Activated CD4-positive, alpha-beta T cell treated with anti-CD3 and anti-CD28 coated beads, Interleukin-2, amount 50 U/mL, for 1 hour (primary cell): ENCODE measurements at places on chromosomes 7 and 10.

DNA sequence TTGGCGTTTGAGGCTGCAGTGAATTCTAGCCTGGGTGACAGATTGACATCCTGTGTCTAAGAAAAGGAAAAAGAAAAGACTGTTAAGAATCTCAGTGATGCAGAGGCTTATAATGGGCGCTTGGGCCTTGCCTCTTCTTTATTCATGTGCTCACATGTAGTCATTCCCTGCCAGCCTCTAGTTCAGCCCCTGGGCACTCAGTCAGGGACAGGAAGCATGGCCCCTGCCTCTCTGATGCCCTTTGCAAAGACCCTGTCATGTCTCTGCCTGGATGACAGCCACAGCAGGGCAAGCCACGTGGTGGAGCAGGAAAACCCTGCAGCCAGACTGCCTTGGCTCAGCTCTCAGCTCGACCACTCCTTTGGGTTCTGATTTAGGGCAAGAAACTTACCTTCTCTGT lies 368.9 kb downstream of the RPS24 start:
- DNase-seq = no peak

GRCh38 chr7:72265071-72265904 lies 146.8 kb downstream of the CALN1 start:
- no peak for DNase-seq

GRCh38 chr10:13617116-13617515 lies 30.4 kb downstream of the PRPF18 start:
- DNase-seq = no peak

DNA sequence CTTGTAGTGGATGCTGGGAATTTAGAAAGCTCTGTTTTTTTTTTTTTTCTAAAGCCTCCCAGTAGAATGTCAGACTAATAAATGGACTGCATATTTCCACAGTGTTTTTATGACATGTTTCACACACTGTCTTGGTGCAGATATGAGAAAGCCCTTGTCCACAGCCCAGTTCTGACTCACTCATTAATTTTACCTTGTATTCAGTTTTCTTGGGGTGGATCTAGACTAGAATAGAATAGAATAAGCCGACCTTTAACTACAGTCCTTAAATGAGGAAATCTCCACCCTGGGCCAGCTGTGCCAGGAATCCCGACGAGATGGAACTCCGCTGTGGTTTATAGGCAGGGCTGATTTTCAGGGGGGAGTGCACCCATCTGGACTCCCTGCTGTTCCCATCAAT lies 274.7 kb downstream of the NRG3 start:
- no peak for DNase-seq

- no peak for DNase-seq
Measured at GRCh38 chr10:67664942-67665341, 31.1 kb downstream of the CTNNA3 start.

- no peak for DNase-seq
Measured at GRCh38 chr7:131305152-131305551, 22.5 kb upstream of the MKLN1 start.

- no peak for DNase-seq
Measured at GRCh38 chr7:18494821-18495408, 634 bp upstream of the HDAC9 start.

DNA sequence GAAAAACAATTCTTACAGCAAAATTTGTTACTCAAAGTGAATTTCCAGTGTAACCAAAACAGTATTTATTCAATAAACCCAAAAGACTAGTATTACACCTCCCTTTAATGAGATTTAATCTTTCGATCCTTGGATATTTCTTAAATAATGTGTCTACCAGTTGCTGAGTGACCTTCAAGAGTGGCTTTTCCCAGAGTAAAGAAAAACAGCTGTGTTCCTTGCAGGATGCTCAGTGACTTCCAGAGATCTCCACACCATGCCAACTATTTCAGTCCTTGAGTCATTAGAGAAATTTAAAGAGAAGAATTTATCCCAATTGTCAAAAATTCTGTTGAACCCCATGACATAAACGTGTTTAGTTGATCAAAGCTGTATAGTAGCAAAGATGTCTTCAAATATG lies 44.0 kb downstream of the IMMP2L start:
- DNase-seq = no peak

GRCh38 chr10:17001297-17001744 lies 128.3 kb downstream of the CUBN start:
- DNase-seq = no peak

DNA sequence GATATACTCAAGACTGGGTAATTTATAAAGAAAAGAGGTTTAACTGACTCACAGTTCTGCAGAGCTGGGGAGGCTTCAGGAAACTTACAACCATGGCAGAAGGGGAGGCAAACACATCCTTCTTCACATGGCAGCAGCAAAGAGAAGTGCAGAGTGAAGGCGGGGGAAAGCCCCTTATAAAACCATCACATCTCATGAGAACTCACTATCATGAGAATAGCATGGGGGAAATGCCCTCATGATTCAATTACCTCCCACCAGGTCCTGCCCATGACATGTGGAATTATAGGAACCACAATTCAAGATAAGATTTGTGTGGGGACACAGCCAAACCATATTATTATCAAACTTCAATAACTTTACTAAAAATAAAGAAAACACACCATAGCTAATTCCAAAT lies 30.4 kb upstream of the JAZF1 start:
- no peak for DNase-seq
